Bronchus fibroblast of lung (primary cell): ENCODE measurements at places on chromosomes 16 and 17. TPM values are rescaled to one million over a fixed set of nuclear protein-coding genes. Genes with fewer than 3 reads are reported as not detected.

G6PC1 gene
- not detected in 2 replicates for total RNA-seq

CLEC10A gene
- not detected in 2 replicates for total RNA-seq

SLC5A10 gene
- not detected in 2 replicates for total RNA-seq

TVP23A gene
- under 0.01 TPM in 1 of 2 replicates, not detected in the other for total RNA-seq

TOX3 gene
- total RNA-seq, result not detected in 2 replicates

CTNS gene
- total RNA-seq, result 18.7 and 19.9 TPM in 2 replicates

FAHD1 gene
- total RNA-seq, result 33.6 and 52.6 TPM in 2 replicates

FASN gene
- total RNA-seq, result 625 and 631 TPM in 2 replicates

MGAT5B gene
- 0.50 and 1.2 TPM in 2 replicates for total RNA-seq

RUNDC3A gene
- not detected in 2 replicates for total RNA-seq

OR3A3 gene
- total RNA-seq, result not detected in 2 replicates

CRYM gene
- not detected in 2 replicates for total RNA-seq

DDX42 gene
- 27.9 and 31.2 TPM in 2 replicates for total RNA-seq

GPRC5C gene
- total RNA-seq, result 1.3 and 1.6 TPM in 2 replicates

ZNF213 gene
- 4.2 TPM in 2 replicates for total RNA-seq

CCL15 gene
- total RNA-seq, result not detected in 2 replicates

PIRT gene
- total RNA-seq, result not detected in 2 replicates

MT1H gene
- not detected in 2 replicates for total RNA-seq

C17orf78 gene
- total RNA-seq, result not detected in 2 replicates

CLDN7 gene
- 11.3 and 13.1 TPM in 2 replicates for total RNA-seq

TBC1D3H gene
- not detected in 2 replicates for total RNA-seq

OTOP3 gene
- not detected in 2 replicates for total RNA-seq

MRC2 gene
- 103 and 106 TPM in 2 replicates for total RNA-seq

METTL23 gene
- 35.0 and 35.7 TPM in 2 replicates for total RNA-seq

SEZ6L2 gene
- total RNA-seq, result 1.7 and 3.4 TPM in 2 replicates

PPL gene
- 4.8 and 6.9 TPM in 2 replicates for total RNA-seq

EVI2B gene
- total RNA-seq, result 0.15 and 0.50 TPM in 2 replicates

NPIPB5 gene
- 9.5 and 12.8 TPM in 2 replicates for total RNA-seq

RPL23 gene
- total RNA-seq, result 1,562 and 1,691 TPM in 2 replicates

ITGB3 gene
- 2.4 and 2.8 TPM in 2 replicates for total RNA-seq
